ENCODE measurements at places on chromosomes 12 and 14.
A peak's percentile ranks its signal among the peaks of the same experiment; 100 is the strongest.

GRCh38 chr14:21069388-21070082 lies 569 bp upstream of the ARHGEF40 start:
- DNase-seq: no peak

DNA sequence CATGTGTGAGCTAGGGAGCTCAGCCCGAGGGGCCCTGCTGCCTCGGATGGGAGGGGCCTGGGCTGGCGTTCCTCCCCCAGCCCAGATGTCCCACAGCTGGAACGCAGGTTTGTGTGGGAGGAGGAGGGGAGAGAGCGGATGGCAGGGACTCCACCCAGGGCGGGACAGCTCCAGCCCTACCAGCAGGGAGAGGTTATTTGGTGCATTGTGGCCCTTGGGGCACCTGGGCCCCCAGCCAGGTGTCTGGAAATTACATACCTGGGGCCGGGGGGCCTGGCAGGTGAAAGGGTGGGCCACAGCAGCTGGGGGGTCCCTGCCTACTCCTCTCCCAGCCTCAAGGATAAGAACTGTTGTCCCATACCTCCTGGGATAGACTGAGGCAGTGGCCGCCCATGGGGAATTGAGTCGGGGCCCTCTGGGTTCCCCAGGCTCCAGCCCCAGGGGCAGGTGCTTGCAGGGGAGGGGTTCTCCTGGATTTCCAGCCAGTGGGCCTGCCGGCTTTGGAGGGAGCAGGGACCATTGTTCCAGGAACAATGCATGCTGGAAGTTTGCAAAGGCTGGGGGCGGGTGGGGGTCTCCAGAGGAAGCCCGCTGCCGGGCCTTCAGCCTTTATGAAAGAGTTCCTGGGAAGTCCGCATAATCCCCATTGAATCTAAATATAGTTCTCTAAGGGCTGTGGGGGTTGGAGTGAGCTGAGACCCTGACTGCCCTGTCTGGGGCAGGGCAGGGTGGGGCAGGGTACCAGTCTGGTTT lies 1.2 kb downstream of the KIF26A start:
- DNase-seq: no peak

DNA sequence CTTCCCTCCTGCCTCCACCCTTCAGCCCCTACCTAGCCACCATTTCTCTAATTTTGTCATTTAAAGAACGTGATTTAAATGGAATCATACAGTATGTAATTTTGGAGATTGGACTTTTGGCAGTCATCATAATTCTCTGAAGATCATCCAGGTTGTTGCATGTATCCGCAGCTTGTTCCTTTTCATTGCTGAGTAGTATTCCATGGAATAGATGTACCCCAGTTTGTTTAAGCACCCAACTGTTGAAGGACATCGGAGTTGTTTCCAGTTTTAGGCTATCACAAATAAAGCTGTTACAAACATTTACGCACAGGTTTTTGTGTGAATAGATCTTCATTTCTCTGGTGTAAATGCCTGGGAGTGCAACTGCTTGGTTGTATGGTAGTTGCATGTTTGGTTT lies 61.1 kb upstream of the PWP1 start:
- no peak for DNase-seq

DNA sequence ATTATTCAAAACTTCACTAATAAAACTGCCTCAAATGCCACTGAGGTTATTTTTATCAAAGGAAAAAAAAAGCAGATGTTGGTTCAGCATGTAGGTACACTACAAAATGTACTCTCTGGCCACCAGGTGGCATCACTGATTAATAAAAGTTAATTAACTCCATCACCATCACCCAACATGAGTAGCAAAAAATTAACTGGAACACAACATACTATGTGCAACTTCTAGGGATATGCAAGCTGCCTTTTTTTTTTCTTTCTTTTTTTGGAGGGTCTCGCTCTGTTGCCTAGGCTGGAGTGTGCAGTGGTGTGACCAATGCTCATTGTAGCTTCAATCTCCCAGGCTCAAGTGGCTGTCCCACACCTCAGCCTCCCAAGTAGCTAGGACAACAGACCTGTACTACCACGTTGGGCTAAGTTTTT lies 43.8 kb upstream of the NR2C1 start:
- DNase-seq: peak; percentile 34

DNA sequence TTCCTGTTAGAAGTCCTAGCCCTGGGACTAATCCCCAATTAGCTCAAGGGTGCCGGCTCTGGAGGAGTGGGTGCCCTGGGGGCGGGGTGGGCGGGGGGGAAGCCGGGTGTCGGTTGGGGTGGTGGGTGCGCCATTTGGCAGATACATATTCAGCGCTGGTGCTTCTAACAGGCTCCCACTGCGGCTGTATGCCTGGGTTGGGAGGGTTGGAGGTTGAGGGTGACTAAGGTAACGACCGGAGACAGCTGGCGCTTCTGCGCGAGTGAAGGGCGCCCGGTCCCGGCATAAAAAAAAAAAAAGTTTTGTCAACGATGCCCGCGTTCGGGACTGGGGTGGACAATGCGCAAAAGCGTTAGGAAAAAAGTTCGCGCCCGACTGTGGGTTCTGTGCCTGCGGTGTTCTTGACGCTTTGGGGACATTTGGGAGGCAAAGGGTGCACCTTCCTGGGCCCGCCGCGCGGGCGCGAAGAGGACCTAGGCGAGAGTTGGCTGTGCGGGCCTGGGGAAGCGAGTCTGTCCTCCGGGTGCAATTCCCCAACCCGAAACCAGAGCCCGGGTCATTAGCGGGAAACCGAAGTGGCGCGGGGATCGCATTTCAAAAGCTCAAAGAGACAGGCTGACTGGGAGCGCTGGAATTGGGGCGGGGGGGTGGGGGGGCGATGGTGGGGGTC lies 19.2 kb downstream of the TBX3 start:
- DNase-seq: no peak

DNA sequence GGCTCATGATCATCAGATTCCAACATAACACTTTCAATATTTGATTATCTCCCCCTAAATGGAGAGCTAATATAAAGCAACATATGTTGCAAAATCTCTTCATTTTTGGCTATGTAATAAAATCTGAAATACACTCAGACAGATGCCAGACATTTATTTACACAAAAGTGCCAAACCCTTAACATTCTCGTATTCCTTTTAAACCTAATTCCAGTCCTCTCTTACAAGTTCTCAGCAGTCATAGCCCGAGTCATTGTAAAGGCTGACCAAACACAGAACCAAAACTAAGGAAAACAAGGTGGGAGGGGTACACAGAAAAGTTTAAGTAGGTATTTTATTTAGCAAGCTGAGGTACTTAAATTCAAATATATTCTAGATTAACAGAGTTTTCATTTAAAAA lies 81.4 kb downstream of the LRP6 start:
- DNase-seq: no peak

DNA sequence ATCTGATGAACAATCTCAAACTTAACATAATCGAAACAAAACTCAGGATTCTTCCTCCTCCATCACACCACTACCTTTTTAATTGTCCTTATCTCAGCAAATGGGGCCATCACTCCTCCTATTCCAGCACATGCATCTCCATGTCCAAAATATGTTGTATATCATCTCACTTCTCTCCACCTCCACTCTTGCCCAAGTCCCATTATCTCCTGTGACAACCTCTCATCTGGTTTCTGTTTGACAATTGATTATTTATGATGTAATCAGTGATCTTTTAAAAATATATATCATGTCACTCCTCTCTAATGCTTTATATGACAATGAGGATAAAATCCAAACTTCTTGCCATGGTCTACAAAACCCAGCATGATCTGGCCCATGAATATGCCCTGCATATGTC lies 200.8 kb upstream of the HMGA2 start:
- no peak for DNase-seq

DNA sequence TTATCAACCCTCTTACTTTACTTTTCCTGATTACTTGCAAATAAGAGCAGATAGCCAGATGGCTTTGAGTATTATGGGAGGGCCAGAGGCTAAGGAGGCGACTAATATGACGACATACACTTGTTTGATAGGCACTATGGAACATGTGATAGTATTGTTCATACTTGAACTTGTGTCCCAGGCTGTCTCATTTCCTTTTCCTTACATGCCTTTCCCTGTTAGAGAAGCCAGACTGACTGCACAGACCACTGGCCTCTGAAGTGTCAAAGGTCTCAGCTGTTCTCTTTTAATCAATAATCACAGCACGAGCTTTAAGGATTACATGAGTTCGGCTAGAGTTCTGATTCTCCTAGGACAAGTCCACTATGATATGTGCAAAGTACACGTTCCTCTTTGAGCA lies 326.0 kb downstream of the PRKD1 start:
- DNase-seq: no peak

GRCh38 chr14:50070230-50070629 lies 46.1 kb downstream of the VCPKMT start:
- no peak for DNase-seq

DNA sequence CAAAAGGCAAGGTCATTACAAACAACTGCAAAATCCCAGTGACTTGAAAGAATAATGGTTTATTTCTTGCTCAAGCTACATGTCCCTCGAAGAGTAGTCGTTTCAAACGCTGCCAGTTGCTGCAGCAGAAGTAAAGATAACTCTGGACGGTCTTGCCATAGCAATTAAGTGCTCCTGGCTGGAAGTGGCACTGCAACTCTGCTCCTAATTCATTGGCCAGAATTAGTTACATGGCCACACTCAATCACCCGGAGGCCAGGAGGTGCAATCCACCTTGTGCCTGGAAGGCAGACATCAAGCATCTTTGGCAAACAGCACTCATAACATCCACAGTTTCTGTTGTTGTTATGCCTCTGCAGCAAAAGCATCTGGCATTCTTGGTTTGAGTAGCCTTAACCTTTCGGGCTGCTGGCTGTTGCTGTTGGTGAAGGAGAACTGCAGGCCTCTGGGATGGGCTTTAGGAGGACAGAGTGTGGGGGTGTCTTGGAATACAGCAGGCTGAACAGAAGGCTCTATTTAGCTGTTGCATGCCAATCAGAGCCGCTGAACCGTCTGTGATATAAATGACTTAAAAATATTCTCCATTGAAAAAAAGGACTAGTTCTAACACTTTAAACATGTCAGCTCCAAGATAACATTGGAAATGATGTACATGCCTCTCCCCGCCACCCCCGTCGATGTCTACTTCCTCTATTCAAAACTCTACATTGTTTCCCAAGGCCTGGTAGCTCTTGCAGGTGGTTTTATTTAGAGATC lies 123.5 kb upstream of the DYRK2 start:
- DNase-seq: no peak

DNA sequence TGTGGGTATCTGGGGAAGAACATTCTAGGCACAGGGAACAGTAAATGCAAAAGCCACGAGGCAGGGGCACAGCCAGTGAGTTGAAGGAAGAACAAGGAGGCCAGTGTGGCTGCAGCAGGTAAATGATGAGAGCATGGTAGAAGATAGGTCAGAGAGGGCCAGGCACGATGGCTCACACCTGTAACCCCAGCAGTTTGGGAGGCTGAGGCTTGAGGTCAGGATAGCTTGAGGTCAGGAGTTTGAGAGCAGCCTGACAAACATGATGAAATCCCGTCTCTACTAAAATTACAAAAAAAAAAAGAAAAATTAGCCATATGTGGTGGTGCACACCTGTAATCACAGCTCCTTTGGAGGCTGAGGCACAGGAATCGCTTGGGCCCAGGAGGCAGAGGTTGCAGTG lies 86.7 kb upstream of the ESRRB start:
- DNase-seq: no peak

DNA sequence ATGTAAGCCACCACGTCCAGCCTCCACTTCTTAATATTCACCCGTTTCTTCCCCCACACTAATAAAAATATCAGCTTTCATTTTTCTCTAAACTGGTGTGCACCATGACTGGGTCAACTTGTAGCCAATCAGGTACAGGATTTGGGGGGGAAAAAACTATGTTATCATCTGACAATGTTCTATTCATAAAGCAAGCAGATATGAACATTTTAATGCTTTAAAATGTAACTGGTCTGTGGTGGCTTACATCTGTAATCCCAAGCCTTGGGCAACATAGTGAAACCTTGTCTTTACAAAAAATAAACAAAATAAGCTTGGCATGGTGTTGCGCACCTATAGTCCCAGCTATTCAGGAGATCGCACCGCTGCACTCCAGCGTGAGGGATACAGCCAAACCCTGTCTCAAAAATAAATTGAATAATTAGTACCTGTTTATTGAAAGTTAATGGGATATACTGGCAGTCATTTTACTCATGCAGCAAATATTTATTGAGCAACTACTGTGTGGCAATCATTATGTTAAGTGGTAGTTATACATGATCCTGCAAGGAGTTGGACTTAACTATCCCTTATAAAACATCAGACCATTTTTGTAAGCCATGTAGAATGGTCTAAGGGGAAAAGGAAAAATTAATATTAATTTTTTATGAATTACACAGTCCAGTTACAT lies 15.3 kb upstream of the ITPR2 start:
- no peak for DNase-seq

DNA sequence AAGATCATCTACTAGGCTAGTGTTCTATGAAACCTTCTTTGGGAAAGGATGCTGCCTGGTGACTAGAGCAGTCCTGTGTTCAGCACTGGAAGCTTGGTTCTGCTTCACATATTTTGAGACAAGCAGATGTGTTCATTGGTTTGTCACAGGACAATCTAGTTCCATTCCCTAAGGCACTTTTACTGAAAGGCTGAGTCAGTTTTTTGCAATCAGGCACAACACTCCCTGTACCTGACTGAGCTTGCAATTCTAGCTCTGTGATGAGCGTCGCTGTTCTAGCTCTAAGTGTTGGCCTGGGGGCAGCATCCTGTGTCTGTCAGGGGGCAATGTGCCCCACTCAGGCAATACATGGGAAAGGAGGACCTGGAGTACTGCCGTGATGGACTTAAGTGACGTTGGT lies 144.4 kb downstream of the CAND1 start:
- no peak for DNase-seq

DNA sequence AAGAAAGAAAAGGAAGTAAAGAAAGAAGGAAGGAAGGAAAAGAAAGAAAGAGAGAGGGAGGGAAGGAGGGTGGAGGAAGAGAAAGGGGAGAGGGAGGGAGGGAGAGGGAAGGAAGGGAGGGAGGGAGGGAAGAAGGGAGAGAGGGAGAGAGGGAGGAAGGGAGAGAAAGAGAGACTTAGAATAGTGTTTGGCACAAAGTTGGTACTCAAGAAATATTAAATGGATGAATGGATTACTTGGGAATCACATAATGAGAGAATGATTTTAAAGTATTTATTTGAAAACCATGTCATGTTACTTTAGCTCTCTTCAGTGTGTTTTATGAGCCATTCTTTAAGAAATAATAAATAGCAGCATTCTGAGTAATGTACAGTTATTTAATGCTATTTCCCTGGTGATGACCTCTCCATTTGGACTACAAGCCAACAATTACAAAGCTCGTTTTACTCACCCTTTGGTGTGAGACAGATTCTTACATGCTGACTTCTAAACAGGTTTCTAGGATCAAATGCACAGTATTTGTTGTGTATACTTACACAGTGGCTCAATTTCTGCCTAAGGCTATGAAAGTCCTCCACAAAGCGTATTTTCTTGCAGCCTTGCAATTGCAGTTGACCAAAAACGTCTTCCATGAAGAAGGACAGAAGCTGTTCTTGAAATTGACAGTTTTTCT lies 861 bp downstream of the IL26 start:
- no peak for DNase-seq

DNA sequence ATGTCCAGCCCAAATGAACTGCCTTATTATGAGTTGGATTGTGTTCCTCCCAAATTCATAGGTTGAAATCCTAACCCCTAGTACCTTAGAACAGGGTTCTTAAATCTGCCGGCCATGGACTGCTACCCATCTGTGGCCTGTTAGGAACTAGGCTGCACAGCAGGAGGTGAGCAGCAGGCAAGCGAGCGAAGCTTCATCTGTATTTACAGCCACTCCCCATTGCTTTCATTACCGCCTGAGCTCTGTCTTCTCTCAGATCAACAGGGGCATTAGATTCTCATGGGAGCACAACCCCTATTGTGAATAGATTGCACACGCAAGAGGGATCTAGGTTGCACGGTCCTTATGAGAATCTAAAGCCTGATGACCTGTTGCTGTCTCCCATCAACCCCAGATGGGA lies 9.8 kb upstream of the EML5 start:
- DNase-seq: no peak

Measured in activated CD4-positive, alpha-beta T cell treated with anti-CD3 and anti-CD28 coated beads for 1 hour (primary cell).